ENCODE measurements at places on chromosomes 1 and 21.

- no peak for DNase-seq
Measured at GRCh38 chr1:223035724-223036478, 107.1 kb downstream of the TLR5 start.

DNA sequence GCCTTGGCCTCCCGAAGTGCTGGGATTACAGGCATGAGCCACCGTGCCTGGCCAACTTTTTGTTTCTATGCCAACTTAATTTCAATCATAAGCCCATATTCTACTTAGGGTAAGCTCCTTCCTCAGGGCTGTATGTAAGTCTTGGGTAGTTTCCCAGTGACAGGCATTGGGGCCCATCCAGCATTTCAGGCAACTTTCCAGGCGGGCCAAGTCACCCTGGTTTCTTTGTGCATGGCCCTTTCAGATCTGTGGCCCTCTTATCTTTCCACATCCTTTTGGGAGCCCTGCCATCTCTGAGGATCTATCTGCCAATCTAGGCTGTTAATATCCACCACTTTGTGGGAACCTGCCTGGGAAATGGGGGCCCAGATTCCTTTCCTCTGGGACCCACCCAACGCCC is 58.7 kb downstream of the TNN start:
- DNase-seq = no peak

DNA sequence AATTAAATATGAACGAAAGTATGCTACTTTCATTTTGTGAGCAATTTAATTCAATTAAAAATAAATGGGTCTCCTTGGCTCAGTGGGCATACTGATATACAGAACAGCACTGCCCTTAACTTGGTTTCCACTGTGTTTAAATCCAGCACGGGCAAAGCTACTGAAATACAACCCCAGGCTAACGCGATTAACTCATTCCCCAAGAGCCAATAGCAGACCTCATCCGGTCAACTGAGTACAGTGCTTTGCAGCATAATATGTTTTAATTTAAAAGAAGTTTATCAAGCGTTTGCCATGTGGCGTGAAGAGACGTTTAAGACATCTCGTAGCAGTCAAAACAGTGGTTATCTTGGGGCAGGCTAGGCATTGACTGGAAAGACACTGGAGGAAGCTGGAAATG is 118.6 kb downstream of the PROX1 start:
- no peak for DNase-seq

- DNase-seq = no peak
Measured at GRCh38 chr1:17427696-17428660, 11.5 kb downstream of the RCC2 start.

- DNase-seq = no peak
Measured at GRCh38 chr1:226788965-226789364, 49.9 kb upstream of the ITPKB start.

DNA sequence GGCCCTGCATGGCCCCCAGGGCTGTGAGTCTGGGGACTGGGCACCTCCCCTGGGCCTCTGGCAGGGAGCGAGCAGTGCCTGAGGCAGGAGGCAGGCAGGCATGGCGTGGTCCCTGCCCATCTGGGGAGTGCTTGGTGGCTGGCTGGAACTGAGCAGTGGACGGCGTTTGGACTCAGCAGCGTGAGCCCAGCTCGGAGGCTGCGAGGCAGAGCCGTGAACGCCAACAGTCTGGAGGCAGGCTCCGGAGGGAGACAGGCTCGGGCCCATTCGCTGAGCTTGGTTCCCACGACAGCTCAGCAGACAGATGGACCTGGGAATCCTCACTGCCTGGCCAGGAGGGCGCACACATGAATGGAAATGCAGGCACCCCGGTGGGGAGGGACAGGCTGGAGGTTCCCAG is 160.7 kb upstream of the POU3F1 start:
- DNase-seq = no peak

- no peak for DNase-seq
Measured at GRCh38 chr1:201083741-201084140, 28.5 kb downstream of the CACNA1S start.

GRCh38 chr1:6870086-6870485 is 84.8 kb downstream of the CAMTA1 start:
- no peak for DNase-seq

DNA sequence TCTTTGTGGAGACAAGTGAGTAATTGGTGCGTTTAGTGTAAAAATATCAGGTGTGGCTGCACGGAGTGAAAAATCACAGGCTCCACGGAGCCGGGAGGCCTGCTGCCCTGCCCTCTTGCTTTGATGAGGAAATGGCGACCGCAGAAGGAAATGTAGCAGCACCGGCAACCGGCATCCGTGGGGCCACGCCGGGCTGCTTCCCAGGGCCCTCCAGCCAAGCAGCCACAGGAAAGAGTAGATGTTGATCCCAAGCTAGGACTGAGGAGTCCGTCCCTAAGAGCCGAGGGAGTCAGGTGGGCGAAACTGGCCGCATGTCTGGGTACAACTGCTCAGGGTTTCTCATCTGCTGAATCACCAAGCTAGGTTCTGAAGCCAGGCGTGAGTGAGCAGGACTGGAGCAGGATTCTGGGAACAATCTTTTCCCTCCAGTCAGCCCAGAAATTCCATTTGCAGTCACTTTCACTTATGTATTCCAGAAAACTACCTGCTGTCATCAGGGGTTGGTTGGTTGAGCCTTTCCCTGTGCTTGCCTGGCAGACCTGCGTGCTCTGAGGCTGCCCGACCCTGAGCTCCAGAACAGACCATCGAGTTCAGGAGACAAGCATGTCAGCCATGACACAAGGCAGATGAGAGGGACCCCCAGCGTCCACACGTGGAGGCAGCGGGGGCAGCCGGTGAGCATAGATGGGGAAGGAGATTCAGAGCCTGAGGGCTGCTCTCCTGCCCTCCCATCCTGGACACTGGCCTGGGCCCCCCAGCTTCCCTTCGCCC is 5.8 kb upstream of the ITGB2 start:
- DNase-seq = no peak

DNA sequence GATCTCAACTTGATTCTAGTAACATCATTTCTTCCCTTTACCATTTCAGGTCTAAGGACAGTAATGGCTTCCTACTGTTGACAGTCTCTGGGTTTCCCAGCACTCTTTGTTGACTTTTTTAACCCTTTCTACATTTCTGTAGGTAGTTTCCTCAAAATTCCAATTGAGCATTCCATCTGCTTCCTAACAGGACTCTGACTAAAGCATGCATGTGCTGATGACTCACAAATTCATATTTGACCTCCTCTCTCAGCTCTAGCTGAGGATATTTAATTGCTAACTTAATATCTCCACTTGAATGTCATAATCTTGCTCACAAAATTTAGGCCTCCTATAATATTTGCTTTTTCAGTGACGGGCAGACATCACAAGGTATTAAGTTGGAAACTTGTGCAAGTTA is 93.3 kb upstream of the ZNHIT6 start:
- no peak for DNase-seq

DNA sequence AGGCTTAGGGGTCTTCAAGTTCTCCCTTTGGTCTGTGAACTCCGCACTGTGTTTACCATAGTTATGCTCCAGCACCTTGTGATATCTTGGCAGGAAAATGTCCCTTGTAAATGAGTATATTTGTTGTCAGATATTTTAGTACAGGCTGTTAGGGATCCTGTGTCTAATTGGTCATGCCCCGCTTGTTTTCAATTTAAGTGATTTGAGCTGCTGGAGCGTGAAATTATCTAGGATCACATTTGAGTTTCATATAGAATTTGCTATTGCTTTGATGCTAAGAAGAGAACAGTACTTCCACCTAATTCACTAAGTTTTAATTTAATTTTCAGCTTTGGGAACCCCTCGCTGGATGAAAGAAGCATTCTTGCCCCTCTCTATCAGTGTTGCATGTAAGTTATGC is 15.4 kb upstream of the TOR3A start:
- no peak for DNase-seq

- DNase-seq = no peak
Measured at GRCh38 chr1:223717695-223718363, 5.5 kb downstream of the CAPN2 start.

GRCh38 chr1:174764191-174764590 is 235.6 kb upstream of the CACYBP start:
- DNase-seq = no peak

DNA sequence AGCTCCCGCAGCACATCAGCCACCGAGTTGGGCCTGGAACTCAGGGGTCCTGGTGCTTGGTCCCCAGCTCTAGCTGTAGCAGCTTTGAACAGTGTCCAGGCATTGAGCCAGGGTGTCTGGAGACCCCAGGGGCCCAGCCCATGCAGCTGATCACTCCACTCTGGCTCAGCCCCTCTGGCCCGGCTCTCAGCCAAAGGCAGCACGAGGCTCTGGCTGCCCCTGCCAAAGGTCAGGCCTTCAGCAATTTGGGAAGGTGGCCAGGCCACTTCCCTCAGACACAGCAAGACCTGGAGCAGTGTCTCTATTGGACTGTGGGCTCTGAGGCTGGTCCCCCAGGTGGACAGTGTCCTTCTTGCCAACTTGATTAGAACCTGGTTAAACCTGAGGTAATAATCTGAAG is 34.4 kb upstream of the RNF19B start:
- no peak for DNase-seq

GRCh38 chr1:26832249-26832960 is 5.9 kb downstream of the ZDHHC18 start:
- no peak for DNase-seq

DNA sequence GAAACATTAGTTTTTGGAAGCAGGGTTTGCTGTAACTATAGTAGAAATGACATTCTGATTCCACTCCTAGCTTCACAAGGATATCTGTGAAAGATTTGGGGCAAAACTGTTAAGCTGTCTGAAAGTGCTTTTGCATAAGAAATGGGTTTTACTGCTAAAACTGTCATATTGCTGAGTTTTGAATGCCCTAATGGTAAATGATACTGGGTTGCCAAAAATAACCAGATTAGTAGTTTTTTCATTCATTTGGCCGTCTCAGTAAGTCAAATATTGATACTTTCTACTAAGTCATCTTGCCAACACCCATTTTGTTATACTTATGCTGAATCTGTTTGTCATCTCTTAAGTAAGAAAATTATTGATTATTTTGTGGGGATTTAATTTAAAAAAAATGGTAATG is 399 bp upstream of the PTPRC start:
- no peak for DNase-seq

- DNase-seq = no peak
Measured at GRCh38 chr1:3332043-3332442, 122.4 kb upstream of the ARHGEF16 start.

DNA sequence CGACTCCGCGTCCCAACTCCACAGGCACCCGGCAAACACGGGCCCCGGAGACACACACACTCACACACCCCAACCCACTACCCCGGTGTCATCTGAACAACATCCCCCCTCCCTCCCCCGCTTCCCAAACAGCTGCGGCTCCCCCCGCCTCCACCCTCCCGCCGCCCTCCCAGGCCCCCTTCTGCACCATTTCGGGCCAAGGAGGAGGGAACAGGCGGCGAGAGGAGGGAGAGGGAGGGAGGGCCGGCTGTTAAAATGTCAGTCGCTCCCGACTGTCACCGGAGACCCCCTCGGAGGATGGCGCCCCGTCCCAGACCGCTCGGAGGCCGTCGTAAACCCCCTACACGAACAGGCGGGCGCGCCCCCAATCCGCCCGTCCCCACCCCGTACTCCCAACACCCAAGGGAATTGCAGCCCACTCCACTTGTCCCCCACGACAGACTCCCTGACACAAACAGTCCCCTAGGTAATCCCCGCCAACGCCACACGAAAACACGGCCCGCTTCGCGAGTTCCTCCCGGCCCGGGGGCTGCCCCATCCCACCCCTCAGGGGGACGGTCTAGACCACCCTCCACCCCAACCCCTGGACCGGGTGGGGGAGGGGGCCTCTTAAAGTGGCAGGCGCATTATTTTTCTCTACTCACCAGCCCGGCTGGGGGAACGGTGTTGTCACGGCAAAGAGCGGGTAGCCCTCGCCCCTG is 583 bp downstream of the MEF2D start:
- no peak for DNase-seq

GRCh38 chr1:111219557-111220286 is 7.8 kb upstream of the CHI3L2 start:
- no peak for DNase-seq

DNA sequence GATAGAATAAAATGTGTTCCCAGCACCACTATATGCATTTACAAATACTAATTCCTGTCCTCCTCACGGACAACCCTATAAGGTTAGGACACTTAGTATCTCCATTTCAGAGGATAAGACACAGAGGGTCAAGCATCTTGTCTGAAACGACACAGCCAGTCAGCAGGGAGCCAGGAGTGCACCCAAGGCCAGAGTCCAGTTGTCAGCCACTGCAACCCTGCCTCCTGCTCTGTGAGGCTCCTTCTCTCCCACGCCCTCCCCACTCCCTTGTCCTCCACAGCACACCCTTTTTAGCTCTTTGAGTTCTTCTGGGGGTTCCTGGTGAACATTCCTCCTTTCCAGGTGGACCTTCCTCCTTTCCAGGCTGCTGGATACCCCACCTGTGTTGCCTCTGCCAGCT is 119.0 kb upstream of the TNR start:
- no peak for DNase-seq

DNA sequence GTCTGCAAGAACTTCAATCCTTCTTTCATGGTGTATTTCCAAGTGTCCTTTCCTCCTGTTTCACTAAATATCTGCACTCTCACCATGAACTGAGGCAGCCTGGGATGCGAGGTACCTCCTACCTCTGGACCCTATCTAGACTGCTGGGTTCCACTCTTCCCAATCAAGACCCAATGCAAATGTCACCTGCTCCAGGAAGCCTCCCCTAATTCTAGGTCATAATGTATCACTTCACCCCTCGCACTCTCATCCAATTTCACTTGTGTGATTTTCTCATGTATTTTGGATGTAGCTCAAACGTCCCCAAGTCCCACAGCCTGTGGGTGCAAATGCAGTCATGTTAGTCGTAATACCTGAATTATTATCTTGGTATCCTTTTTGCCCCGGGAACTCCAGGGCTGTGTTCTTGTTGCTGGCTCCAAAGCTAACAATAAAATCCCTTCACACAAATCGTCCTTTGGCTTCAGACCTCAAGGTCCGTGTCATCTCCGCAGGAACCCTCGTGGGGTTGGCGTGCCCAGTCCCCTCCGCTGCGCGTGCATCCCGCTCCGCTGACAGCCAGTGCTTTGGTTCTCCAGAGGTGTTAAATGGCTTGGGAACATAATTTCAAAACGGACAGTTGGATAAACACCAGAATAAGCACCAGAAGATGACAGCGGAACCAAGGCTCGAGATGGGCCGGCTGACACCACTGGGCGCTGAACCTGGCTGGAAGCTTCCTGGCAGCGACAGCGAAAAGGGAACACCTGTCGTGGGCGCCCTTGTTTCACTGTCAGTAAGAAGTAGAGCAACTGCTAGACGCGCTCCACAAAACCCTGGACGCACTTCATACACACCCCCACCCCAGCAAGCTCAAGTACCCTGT is 1.0 kb upstream of the BACH1 start:
- DNase-seq = no peak

DNA sequence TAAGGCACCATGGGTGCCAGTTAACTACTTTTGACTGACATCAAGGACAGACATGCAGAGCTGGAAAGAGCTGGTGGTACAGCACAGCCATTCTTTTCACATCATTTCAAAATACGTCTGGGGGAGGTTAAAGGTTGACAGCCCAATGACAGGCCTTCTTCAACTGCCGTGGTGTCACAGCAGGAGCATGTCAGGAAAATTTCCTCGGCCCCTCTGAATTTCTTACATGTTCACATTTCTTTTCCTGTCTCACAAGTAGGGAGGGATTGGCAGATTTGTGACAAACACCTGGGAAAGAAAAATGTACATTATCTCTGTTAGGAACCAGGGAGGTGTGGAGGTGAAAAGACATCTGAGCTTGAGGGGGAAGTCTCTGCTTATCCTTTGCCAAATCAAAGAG is 279.1 kb downstream of the SPATA17 start:
- DNase-seq = no peak
